Suppressor macrophage treated with lipopolysaccharide for 1 hour (primary cell): ENCODE measurements at places on chromosomes 12 and 14.

GRCh38 chr12:51868821-51869495, 18.9 kb upstream of the ANKRD33 start:
- no peak for DNase-seq

GRCh38 chr14:55580470-55581341, 699 bp downstream of the KTN1 start:
- peak; percentile 55 for DNase-seq

DNA sequence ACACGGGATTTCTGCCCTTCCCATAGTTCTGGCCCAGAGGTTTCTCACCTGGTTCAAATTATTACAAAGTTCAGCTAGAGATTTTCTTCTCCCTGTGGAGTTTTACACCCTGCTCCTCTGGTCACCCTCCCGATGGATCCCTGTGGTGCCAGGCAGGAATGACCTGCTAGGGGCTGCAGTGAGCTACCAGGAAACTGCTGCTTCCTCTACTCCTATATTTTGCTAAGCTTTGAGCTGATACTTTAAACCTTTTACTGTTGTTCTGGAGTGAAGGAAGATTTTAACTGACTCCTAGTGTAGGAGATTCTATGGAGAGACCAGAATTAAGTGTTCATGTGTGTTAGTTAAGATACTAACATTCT, 30.4 kb upstream of the LRIG3 start:
- DNase-seq: no peak

GRCh38 chr14:94960285-94961001, 190.5 kb upstream of the GSC start:
- DNase-seq: no peak

DNA sequence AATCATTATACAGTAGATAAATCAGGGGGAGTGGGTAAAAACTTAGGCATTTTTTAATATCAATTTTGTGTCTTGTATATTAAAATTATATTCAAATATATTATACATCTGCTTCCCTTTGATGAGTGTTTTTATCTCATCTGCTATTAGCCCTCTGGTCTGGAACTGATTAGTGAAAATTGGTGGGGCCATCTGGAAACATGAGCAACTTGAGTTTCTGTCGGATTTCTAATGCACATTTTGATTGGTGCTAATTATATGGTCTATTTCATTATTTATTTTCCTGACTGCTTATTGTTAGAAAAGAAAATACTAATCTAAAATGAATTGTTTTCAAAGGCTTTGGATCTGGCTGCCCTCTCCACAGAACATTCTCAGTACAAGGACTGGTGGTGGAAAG, 28.2 kb downstream of the TTC8 start:
- no peak for DNase-seq
